ENCODE measurements at places on chromosomes 3 and 15.

DNA sequence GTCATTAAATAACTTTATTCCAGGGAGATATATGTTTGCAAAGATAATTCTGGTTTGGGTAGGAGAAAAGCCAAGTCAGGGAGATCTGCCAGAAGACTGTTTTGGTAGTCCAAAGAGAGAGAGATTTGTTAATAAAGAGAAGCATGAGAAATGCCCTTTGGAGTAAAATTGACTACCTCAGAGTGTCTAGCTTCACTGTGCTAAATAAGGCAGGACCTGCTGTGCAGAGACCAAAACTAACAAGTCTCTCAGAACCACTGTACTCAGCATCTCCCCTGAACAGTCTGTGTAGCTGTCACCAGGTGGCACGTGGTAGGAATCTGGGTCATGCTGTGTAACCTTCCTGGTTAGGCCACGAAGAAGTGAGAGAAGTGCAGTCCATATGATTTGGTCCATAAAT, 31.6 kb upstream of the SLC35G2 start:
- DNase-seq = no peak

DNA sequence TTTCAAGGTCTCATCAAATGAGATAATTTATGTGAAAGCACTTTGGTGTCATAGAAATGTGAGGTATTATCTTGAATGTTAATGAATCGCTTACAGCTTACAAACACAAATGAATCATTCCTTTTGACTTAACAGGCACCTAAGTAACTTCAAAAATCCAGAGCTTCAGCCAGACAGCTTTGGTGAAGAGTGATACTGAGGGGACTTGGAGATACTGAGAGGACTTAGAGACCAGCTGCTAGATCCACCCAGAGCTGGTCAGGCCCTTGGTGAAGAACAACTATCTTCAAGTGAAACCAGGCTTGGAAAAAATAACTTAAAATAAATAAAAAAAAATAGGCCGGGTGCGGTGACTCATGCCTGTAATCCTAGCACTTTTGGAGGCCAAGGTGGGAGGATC, 16.2 kb upstream of the ZFYVE19 start:
- DNase-seq = no peak

- no peak for DNase-seq
Measured at GRCh38 chr15:83206526-83207008, 1.1 kb downstream of the HDGFL3 start.

DNA sequence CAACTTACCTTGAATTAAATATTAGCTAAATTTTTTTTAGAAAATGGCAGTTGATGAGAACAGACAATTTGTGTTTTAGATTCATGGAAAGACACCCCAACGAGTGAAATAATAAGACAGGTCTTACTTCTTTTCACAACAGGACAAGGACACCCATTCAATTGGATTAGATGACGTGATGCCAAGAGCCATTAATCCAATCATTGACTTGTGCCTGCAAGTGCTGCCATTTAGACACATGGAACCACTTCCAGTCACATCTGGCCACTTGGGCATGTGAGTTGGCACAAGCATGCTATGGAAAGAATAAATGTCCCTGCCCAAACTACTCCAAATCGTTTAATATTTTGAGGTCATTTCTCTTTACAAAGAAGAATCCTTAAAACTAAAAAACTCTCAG, 1308.8 kb downstream of the ROBO2 start:
- DNase-seq = no peak
